ENCODE measurements at places on chromosomes 3 and 15. TPM values are rescaled to one million over a fixed set of nuclear protein-coding genes. Genes with fewer than 3 reads are reported as not detected.

The ZNF592 gene
- total RNA-seq: 18.3 TPM

DNA sequence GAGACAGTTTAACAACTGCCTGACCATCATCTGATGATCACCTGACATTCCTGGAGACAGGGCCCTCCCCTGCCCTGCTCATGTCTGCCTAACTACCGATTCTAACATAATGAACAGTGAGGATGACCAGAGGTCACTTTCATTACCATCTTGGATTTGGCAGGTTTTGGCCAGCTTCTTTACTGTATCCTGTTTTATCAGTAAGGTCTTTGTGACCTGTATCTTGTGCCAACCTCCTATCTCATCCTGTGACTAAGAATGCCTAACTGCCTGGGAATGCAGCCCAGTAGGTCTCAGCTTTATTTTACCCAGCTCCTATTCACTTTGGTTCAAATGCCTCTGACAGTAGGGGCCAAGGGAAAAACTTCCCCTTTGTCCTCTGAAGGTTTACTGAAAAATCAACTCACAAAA is 40.2 kb downstream of the METTL6 start:
- DNase-seq: no peak

DNA sequence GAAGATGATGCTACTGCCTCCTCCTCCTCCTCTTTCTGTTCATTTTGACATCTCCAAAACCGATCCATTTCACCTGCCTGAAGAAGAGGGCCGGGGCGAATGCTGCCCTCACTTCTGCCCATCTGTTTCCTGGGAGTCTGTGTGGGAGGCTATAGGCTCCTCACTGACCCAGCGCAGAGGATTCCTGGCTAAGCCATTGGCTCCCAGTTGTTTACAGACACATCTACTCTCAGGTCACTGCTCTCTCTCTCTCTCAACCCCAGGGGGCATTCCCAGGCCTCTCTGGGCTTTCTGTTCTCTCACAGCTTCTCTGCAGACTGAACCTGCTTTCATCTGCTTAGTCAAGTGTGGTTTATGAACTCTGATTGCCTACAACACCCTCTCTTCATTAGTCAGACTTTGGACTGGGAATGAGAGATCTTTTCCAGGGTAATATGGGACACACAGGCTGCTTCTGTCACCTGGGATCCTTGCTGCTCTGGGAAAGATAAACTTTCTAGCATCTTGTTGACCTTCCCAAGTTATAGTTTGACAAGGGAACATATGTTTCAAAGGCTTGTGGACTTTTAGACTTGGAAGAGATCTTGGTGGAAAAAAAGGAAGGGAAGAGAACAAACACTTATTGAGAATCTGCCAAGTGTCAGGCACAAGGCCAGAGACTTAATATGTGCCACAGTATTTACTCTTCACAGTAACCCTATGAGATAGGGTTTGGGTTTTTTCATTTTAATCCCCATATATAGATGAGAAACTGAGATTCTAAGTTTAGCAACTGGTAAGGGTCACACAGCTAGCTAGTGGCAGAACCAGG is 30.2 kb upstream of the USP3 start:
- peak; percentile 82 for DNase-seq

GRCh38 chr3:152927131-152927530 is 92.2 kb downstream of the P2RY1 start:
- DNase-seq: no peak

DNA sequence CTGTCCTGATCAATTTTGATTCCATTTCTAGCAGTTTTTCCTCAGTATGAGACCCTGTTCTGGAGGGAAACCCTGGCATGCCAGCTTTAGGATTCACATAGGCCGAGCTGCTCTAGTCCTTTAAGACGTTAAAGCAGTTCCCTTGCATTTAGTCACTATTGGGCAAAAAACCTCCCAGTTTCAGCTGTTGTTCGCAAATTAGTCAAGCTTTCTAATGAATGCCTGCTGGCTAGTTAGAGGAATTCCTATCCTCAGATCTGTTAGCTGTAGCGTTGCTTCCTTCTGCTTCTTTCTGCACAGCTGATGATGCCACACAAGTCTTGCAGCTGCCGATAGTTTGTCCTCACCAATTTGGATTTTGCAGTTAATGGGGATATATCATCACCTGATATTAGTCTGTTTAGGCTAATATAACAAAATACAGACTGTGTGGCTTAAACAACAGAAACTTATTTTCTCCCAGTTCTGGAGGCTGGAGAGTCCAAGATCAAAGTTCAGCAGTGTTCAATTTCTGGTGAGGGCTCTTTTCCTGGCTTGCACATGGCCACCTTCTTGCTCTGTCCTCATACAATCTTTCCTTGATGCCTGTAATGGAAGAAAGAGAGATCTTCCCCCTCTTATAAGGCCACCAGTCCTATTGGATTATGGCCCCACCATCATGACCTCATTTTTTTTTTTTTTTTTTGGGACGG is 7.5 kb upstream of the UBL7 start:
- no peak for DNase-seq

DNA sequence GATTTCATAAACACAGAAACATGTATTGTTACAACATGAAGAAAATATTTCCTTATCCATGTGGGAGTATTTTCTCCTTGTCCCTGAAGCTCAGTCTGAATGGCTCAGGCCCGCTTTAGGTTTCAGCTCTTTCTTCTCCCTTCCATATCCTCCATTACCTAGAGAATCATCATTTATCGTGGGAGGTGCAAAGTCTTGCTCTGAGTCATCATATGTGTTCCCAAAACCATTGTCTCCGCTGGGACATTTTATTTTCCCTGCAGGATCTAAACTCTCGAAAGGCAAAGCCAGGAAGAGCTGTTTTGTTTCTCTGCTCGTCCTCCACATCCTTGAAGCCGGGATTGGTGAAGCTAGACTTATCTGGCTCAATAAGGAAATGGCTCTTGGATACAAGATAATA is 571.2 kb downstream of the EDEM1 start:
- DNase-seq: no peak

The SI gene
- total RNA-seq: not detected

The SERINC4 gene
- not detected for total RNA-seq

The SMAD6 gene
- 0.41 TPM for total RNA-seq

The ACOX2 gene
- total RNA-seq: not detected

- peak; percentile 3 for DNase-seq
Measured at GRCh38 chr3:189621948-189622603, 9.1 kb upstream of the TP63 start.

DNA sequence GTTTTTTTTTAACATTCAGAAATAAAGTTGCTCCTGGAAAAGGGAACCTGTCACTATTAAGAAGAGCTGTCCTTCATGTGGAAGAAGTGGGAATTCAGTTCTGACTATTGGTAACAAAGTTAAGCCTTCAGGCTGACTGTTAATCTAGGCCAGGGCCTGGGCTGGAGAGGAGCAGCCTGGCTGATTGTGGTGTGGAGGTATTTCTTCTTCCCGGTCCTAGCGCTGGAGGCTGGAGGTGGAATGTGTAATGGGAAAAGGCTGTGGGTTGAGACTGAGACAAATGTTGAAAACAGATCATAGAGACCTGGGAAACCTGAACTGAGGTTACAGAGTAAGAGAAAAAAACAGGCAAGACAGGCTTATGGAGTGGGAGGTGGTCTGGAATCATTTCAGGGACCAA is 23.8 kb upstream of the SH3BP5 start:
- DNase-seq: no peak

DNA sequence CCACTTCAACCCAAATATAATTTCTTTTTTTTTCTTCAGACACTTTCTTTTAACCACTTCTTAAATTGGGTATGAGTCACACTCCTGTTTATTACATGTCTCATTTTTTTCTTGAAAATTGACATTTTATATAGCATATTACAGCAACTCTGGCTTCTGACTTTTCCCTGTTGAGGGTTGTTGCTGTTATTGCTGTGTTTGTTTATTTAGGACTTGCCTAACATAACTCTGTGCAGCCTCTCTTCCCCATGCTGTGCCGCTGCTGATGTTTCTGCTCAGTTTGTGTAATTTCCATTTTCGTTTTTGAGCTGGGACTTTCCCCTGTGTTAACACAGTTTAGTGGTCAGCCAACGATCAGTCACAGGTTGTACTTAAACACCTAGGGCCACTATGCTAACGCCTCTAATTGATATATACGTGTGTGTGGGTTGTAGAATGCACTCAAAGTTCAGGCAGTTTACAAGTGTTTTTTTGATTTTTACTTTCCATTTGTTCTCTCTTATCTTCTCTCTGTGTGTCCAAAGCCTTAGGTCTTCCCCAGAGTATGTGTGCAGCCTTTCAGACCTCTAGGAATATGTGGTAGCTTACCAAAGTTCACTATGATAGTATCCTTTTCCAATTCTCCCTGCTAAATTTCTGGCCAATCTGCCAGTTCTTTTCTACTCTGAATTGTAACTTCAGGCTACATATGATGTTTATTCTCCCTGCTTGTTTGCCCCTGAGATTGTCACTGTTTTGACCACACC is 337.2 kb downstream of the ZBTB20 start:
- DNase-seq: peak; percentile 46

GRCh38 chr3:196694941-196695848 is 16.9 kb downstream of the CEP19 start:
- peak; percentile 35 for DNase-seq

DNA sequence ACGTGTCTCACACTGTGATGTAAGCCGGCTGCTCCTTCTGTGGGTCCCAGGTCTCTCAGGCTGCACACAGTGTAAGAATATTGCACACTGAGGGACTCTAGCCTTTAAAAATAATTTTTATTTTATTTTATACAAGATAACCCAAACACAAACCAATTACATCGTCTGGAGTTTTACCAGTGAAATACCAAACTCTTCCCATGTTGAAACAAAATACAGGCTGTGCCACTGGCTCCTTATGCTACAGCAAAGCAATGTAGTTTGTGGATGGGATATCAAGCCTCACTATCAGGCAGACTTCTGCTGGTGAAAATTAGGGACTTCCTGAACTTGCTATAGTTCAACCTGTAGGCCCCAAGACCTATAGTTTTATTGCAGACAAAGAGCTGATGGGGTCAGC is 311.3 kb upstream of the SLCO3A1 start:
- no peak for DNase-seq

- DNase-seq: no peak
Measured at GRCh38 chr3:183487896-183488295, 59.5 kb upstream of the MCF2L2 start.

The CLDN18 gene
- not detected for total RNA-seq

GRCh38 chr3:193872265-193872753 is 263.6 kb upstream of the HES1 start:
- peak; percentile 30 for DNase-seq

The DUOXA2 gene
- total RNA-seq: not detected

- peak; percentile 5 for DNase-seq
Measured at GRCh38 chr3:161800985-161801559, 304.5 kb downstream of the OTOL1 start.

DNA sequence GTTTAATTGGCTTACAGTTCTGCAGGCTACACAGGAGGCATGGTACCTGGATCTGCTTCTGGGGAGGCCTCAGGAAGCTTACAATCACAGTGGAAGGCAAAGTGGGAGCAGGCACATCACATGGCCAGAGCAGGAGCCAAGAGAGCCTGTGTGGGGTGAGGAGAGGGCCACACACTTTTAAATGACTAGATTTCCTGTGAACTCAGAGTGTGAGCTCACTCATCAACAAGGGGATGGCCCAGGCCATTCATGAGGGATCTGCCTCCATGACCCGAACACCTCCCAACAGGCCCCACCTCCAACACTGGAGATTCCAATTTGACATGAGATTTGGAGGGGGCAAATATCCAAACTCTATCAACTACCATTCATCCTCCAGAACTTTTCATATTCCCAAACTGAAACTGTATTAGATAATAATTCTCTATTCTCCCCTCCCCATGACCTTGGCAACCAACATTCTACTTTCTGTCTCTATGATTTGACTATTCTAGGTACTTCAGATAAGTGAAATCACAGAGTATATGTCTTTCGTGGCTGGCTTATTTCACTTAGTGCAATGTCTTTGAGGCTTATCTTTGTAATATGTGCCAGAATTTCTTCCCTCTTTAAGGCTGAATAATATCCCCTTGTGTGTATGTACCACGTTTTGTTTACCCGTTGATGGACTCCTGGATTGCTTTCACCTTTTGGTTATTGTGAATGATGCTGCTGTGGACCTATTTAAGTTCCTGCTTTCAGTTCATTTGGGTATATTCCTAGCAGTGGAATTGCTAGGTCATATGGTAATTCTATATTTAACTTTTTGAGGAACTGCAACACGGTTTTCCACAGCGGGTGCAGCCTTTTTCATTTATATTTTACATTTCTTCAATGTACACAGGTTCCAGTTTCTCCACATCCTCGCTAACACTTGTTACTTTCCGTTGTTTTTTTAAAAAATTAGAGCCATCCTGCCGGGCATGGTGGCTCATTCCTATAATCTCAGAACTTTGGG is 43.8 kb downstream of the TKT start:
- no peak for DNase-seq

The ANKRD63 gene
- total RNA-seq: not detected

DNA sequence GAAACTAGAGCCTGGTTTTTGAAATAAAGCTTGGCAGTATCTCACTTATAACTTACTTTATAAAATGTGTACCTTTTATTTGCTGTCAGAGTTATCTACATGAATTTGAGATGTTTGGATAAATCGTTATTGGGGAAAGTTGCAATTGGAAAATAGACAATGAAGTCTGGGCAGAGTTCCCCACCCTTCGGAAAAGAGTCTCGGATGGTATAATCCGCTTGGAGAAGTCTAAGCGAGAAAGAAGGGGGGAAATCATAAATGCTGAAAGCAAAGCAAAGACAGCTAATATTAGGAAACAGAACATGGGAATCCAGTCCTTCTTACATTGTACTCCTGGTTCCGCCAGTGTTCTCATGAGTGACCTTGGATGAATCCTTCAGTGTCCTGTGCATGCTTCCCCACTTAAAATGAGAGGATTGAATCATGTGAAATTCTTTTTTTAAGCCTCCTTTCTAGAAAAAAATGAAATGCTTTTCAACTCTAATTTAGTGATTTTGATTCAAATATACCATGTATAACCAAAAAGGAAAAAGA is 162.4 kb downstream of the ATG7 start:
- DNase-seq: no peak

- no peak for DNase-seq
Measured at GRCh38 chr15:91517491-91518200, 335.9 kb upstream of the SLCO3A1 start.

GRCh38 chr3:59064728-59065127 is 14.9 kb upstream of the CFAP20DC start:
- DNase-seq: no peak

The FSIP1 gene
- total RNA-seq: 0.36 TPM

DNA sequence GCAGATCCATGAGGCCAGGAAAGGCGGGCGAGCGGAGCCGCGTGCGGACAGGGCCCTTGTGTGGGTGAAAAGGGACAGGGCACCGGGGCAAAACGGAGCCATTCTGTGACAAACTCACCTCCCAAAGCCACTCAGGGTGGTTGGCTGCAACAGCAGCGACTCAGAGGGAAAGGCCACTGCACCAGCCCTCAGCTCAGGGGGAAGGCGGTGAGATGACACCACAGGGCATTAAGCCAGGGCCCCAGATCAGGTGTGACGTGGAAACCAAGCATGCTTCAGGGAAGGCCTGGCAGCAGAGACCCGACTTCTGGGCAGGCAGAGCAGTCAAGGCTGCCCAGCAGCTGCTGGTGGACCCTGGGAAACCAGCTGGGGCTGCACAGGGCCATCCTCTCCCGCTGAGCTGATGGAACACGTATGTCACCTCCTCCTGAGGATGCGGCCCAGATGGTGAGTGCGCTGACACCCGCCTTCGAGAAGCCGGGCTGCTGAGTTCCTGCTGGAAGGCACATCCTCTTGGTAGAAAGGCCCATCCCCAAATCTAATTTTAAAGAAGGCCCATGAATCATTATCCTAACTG is 82.3 kb downstream of the CHSY1 start:
- peak; percentile 32 for DNase-seq
